Inflammatory macrophage treated with lipopolysaccharide for 1 hour (primary cell): ENCODE measurements at places on chromosomes 7 and 10.

DNA sequence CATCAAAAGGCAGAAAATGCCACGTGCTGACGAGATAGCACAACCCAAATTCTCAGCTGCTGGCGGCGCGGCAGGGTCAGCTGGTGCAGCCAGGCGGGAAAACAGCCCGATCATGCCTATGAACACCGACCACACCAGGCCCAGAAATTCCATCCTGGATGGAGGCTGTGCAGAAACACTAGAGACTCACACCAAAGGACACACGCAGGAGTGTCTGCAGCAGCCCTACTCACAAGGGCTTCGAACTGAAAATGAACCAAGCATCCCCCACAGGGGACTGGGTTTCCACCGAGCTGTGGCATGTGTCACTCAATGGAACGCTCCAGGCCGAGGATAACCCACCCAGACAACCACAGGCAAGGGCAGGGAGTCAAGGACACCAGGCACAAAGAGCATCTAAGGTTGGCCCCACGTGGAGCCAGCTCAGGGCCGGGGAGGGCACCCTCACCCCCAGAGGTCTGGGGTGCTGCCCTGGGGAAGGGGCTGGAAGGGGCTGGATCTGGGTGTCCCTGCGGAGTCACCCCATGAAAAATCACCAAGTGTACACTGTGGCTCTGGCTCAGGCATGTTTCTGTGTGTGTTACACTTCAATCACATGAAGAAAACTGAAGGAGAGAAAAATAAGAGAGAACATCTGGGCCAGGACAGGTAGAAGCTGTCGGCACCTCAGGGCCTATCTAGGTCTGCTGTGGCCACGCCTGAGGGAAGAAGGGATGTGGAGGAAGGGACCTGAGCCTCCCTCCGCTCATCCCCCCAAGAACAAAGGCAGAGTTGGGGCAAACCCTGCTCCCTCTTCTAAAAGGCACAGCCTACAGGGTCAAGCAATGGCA, 33.0 kb downstream of the RASGEF1A start:
- DNase-seq: no peak

DNA sequence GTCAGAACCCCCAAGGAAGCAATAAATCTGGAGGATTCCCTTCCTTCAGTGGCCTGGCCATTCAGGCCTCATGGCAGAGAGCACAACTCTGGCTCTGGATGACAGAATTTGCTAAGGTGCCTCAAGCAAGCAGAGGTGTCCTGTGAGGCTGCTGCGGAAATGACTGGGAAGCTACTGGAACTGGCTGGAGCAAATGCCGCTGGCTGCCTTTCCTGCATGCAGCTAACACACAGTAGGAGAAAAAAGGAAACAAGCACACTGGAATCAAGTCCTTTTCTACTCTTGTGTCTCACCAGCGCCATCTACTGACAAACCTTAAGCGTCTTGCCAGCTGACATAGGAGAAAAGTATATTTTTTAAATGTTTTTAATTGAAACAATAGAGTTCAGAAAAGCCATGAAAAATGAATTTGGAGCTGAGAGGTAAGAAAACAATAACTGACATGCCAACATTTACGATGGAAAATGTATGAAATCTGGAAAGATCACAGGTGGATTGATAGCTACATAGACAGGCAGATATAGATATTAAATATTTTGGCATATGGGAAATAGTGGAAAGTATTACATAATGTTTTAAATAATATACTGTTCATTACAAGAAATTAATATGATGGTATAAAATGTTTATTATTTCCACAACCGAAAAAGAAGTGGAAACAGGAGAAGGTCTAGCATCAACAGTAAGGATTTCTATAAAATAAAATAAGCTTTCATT, 951.6 kb downstream of the ANKRD7 start:
- peak; percentile 43 for DNase-seq

DNA sequence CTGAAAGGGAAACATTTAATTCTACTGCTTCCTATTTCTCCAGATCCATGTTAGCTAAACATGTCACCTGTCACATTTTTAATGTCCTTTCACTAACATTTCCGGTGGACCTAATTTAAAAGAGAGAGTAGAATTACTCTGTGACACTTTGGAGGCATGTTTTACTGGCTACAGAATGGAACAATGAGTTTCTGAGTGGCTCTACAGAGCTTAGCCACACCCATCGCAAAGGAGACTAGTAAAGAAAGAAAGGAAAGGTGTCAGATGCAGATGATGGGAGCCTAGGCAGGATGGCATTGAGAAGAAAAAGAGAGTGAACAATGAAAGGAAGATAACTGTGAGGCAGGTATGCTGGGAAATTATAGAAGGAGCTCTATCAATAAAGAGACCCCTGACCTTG, 35.9 kb downstream of the NDUFB2 start:
- DNase-seq: no peak

GRCh38 chr10:98418665-98419468, 3.9 kb upstream of the PYROXD2 start:
- no peak for DNase-seq

GRCh38 chr7:101531726-101532357, 97.3 kb downstream of the MYL10 start:
- DNase-seq: no peak

GRCh38 chr7:150716368-150716767, at the start of gene GIMAP1:
Gene GIMAP1 (plus strand): TSS chr7:150716613. CDS start chr7:150719048, 2,435 bp downstream.
- DNase-seq: peak; percentile 70

DNA sequence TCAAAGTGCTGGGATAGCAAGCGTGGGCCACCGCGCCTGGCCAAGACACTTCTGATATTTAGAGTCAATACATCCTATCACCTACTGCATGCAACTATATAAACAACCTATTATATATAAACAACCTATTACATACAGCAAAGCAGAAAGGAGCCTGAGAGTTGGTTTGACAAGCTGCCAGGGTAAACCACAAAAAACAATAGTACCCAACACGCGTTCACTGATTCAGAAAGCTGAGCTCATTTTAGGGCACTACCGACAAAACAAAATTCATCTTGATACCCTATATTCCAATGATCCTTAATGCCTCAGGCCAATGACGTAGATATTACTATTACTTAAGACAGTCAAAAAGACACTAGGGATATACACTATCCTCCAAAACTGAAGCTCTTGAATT, 16.2 kb downstream of the MALSU1 start:
- no peak for DNase-seq
